NCI-H2171 treated with DMSO at 0.1 percent for 48 hours (cell line): ENCODE measurements at places on chromosomes 5 and 9.

GRCh38 chr5:5351288-5351979 is 71.0 kb upstream of the ICE1 start:
- DNase-seq, result no peak

- no peak for DNase-seq
Observed at GRCh38 chr9:107280543-107280942, 2.5 kb upstream of the RAD23B start.

GRCh38 chr5:7361593-7361992 is 34.3 kb upstream of the ADCY2 start:
- no peak for DNase-seq

DNA sequence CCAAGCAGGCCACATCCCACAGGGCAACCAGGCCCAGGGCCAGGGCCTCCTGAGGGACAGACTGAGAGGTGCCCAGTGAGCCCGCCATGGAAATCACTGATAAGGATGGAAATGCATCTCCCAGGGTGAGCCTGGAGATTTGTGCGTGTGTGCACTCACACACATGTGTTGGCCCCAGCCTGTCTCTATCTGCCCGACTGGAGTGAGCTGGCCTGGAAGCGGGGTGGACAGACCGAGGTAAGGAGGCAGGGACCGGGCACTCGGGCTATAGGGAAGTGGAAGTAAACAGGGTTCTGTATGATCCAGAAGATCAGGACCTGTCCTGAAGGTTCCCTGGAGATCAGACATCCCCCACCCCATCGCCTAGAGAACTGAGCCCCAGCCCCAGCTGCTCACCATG is 17.4 kb downstream of the GFI1B start:
- no peak for DNase-seq

DNA sequence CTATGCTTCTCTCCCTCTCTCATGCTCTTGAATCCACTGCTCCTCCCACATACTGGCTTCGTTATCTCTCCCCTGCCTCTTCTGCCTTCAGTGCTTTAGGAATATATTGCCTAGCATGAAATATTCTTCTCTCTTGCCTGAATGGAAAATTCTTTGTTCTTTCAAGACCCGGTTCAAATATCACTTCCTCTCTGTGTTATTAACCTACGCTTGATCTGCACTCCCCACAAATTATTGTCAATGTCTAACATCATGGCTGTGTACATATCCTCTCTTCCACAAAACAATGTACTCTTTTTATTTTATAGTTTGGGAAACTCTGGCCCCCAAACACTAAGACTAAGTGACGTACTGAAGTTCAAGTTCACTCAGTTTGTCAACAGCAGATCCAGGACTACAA is 211.0 kb downstream of the SEC61B start:
- DNase-seq, result no peak

DNA sequence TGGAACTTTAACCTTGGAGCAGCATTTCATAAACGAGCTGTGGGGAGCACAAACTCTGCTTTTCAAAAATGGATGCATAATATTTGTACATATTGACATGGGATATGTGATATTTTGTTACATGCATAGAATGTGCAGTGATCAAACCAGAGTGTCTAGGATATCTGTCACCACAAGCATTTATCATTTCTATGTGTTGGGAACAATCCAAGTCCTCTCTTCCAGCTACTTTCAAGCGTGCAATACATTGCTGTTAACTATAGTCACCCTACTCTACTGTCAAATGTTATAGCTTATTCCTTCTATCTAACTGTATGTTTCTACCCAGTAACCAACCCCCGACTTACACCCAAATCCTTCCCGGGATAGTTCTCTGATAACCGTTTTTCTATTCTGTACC is 15.0 kb upstream of the C5orf58 start:
- no peak for DNase-seq

DNA sequence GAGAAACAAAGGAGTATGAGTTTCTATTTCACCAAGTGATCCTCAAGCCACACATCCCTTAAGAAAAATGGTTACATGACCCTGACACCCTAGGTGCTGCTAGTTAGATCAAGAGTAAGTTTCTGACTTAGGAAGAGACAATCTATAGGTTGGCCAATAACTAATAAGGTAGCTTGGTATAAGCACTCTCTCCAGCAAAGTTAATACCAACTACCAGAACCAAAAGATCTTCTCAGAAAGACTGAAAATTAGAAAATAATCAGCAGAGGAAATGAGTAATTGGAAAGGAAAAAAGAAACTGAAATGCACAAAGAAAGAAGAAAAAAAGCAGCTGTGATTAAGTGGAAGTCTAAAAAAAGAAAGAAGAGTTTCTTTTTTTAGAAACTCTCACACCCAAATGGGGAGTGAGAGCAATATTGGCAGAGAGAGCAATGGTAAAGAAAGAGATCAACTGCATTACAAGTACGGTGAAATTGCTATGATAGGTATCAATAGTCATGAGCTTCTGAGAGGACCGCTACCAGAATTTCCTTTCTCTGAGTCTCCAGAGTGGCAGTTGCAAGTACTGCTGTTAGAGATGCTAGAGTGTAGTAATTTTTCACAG is 195.5 kb downstream of the TMEM167A start:
- no peak for DNase-seq
